ENCODE measurements at places on chromosomes 5 and 9.

GRCh38 chr9:20028192-20028848, 239.5 kb upstream of the SLC24A2 start:
- no peak for DNase-seq
- no peaks in the 10 kb centered on the region for H3K36me3 ChIP-seq
- no peak overlapping the region for H3K4me3 ChIP-seq
- H3K27ac ChIP-seq, result no peak overlapping the region
- no peaks in the 10 kb centered on the region for H3K27me3 ChIP-seq

GRCh38 chr5:143564417-143564816, 160.9 kb upstream of the NR3C1 start:
- H3K4me1 ChIP-seq, result peaks cover 15% of the 10 kb centered on the region
- no peak overlapping the region for H3K27ac ChIP-seq
- no peaks in the 10 kb centered on the region for H3K27me3 ChIP-seq
- no peaks in the 10 kb centered on the region for H3K36me3 ChIP-seq
- DNase-seq, result no peak
- H3K4me3 ChIP-seq, result no peak overlapping the region

DNA sequence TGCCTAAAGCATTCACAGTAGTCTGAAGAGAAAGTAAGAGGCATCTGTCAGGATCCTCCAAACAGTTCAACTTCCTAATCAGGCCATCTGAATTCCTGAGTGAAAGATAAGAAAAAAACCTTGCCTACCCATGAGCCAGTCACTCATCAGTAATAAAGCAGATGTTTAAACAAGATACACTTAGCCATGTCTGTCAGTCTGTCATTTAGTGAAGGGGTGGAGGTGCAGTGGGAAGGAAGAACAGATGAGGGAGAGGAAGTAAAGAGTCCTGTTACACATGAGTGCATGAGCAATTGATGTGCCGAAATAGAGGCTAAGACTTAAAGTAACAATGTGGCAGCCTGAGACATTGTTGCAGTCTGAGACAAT, 29.9 kb upstream of the DMRTA1 start:
- H3K27ac ChIP-seq, result no peak overlapping the region
- H3K27me3 ChIP-seq, result no peaks in the 10 kb centered on the region
- no peak overlapping the region for H3K4me3 ChIP-seq
- no peaks in the 10 kb centered on the region for H3K4me1 ChIP-seq
- no peaks in the 10 kb centered on the region for H3K36me3 ChIP-seq

DNA sequence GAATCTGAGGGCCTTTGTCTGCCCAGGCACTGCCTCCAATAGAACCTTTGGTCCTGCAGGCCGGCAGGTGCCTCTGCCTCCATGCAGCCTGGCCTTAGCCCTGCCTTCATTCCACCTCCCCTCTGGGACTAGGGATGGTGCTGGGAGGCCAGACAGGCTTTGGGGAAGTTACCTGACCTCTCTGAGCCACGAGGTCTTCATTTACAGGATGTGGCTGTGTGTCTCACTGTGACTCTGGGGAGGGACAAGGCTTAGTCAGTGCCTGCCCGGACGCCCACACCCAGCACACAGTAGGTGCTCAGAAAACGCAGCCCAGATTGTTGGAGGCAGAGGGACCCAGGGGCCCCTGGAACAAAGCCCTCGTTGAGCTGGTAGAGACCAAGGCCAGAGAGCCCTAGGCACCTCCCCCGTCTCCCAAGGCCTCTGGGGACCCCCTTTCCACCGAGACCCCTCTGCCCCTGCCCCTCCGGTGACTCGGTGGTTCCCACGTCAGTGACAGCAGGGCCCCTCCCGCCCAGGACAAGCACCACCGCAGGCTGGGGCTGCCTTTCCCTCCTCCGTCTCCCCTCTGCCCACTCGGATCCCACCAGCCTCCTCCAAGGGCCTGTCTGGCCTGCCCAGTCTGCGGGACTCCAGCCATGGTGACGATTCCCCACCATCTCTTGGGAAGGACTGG, 46.9 kb upstream of the EGFL7 start:
- no peak overlapping the region for H3K4me3 ChIP-seq
- no peak overlapping the region for H3K27ac ChIP-seq
- no peak for DNase-seq

Data from thoracic aorta (tissue), 2 donors.